Iris pigment epithelial cell (primary cell): ENCODE measurements at places on chromosomes 3 and 15.

DNA sequence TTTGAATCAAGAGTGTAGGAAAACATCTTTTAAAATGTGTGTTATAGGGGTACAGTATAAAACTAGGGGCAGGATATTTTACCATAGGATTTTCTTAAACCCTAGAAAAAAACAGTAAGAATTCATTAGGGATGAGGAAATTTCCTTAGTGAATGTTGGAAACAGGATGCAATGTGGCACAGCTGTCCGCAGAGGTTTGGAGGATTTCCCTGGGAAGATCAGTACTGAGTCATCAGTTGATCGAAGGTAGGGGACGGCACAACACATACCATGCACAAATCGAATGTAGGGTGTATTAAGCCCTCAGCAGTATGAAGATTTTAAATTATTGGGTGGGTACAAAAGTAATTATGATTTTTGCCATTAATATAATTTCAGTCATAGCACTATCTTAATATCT is 49.9 kb downstream of the FNDC3B start:
- DNase-seq, result no peak

GRCh38 chr3:141767066-141767465 is 3.9 kb downstream of the GRK7 start:
- DNase-seq, result no peak

DNA sequence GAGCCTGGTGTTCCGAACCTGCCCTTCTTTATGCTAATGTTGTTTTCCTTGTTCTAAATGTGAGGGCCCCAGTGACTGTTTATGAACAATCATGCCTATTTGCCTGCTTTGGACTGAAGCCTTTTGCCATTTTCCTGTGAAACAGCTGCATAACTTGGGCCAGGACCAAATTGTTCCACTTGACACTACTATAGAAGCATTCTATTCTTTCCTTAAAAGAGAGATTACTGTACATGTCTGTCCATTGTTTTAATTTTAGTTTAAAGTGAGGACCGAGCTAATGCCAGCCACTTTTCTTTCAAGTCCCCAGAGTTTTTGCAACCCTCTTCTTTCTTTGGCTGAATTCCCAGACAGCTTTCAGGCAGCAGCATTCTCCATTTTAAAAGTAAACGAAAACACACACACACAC is 980.3 kb downstream of the CADM2 start:
- DNase-seq, result peak; percentile 1

- DNase-seq, result no peak
Measured at GRCh38 chr3:113649174-113649845, 47.1 kb downstream of the USF3 start.

- peak; percentile 100 for DNase-seq
Measured at GRCh38 chr3:52670621-52671521, 14.8 kb downstream of the PBRM1 start.

DNA sequence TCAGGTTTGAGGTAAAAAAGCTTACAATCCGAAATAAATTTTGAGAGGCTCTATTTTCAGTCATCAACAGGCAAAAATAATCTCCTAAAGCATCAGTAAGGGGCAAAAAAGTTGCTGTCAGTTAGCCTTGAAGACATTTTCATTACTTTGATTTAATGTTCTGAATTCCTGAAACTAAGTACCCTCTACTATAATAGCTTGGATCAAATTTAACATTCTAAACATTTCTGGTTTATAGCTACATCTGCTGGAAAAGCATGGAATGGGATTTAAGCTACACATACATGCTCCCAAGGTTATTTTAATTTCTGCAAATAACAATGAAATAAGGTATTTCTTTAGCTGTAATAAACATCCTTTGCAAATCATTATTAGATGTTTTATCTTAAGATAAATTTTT is 245.4 kb downstream of the ULK4 start:
- peak; percentile 15 for DNase-seq

- DNase-seq, result no peak
Measured at GRCh38 chr3:13841141-13841540, 38.7 kb downstream of the WNT7A start.
